Uterus (tissue), 4 donors: ENCODE measurements at places on chromosomes 3 and 15. TPM values are rescaled to one million over a fixed set of nuclear protein-coding genes. Genes with fewer than 3 reads are reported as not detected.

DNA sequence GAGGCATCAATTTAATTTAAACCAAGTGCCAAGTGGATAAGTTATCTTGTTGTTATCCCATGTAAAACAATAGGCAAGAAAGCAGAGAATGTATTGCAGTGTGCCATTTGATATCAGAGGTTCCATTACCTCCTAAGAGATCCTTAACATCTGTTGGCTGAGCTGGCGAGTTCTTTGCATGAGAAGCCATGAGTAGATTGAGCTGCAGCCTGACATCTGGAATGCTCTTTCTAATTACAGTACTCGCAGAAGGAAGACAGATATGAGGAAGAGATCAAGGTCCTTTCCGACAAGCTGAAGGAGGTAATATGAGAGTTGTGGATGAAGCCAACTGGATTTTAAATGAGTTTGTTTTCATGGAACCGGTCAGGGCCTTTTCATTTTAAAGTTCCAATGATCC is 19.4 kb downstream of the TPM1 start:
- DNase-seq: no peak

DNA sequence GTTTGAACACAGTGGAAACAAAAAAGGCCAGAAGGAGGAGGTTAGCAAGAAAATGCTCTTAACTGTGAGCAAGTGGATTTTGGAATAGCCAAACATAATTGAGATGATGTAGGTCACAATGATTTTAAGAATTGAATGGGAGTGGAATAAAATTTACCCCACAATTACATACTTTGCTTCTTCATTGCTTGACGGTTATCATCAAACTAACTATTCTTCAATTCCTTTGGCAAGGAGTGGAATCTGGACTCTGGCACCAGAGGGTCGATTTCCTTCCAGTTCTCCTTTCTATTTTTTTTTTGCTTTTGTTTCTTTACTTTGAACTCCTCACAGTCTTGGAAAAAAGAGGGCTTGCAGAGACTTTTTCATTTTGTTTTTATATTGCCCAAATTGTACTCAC is 634.5 kb upstream of the TGFBR2 start:
- DNase-seq: no peak

- no peak for DNase-seq
Observed at GRCh38 chr3:119794401-119794800, 12.5 kb downstream of the NR1I2 start.

DNA sequence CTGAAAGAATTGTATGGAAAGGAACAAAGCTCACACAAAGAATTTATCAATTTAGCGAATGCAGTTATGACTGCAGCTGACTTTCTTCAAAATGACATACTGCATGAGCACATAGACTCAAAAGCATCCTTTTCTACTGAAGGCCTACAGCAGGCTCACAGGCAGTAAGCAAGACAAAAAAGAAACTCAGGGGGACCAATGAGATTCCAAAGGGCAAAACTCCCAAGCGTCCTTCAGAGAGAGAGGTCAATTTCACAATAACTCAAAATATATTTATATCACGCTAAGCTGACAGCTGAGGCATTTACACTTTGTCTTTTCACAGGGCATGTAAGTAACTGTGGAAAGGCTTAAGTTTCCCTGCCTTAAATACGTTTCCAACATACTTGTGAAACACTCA is 427.9 kb upstream of the RASGRP1 start:
- DNase-seq: no peak

- DNase-seq: no peak
Observed at GRCh38 chr3:185052631-185053030, 100.2 kb downstream of the C3orf70 start.

- DNase-seq: no peak
Observed at GRCh38 chr3:130354430-130354829, 9.0 kb downstream of the COL6A5 start.

- no peak for DNase-seq
Observed at GRCh38 chr15:101578443-101578894, 73.7 kb downstream of the TM2D3 start.

DNA sequence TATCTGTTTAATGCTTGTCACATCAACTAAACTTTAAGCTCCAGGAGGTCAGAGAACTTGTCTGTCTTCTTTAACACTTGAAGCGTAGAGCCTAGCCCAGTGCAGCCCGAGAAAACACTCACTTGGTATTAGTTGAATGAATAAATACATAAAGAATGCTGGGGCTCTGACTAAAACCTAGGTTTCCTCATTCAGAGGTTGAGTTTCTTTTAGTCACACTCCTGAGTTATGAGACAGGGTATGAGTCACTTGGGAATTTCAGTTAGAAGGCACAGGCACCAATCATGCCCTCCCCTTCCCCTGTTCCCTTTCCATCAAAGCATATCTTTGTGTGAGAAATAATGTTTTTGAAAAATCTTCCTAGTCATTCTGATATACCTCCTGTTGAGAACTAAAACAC is 589.8 kb upstream of the DPPA4 start:
- DNase-seq: no peak

GRCh38 chr15:26736502-26737248 is 36.2 kb downstream of the GABRB3 start:
- no peak for DNase-seq

- peak; percentile 80 for DNase-seq
Observed at GRCh38 chr15:85667491-85668424, 127.0 kb downstream of the KLHL25 start.

DNA sequence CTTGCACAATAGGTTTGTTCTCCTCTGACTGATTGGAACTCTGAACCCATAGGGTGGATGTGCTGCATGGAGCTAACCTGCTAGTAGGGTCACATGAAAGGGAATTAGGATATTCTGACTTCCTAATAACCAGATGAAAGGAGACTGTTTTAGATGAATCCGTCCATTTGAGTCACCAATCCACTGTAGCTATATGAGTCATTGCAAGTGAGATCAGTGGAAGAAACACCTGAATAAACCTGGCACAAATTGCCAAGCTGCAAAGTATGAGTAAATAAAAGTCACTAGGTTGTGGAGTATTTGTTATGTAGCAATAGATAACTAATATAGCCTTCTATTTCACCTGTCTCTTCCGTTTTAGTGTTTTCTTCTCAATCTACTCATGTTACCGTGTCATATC is 584.4 kb downstream of the PDCD6IP start:
- no peak for DNase-seq

DNA sequence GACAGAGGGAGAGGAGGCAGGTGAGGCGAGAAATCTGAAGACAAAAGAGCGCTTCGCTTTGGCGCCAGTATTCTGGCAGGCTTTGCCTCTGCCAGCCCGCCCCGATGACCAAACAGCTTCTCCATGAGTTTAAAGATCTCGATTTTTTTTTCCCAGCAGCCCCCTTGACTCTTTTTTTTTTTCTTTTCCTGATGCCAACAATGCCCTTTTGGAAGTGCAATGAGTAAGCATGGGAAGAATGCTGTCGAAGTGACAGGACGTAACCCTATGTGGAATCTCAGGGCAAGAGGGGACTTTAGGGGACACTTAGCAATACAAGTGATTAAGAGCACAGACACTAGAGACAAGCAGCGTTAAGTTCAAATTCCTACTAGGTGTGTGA is 211.7 kb downstream of the FGF12 start:
- DNase-seq: no peak

GRCh38 chr3:170511371-170511770 is 74.5 kb downstream of the SLC7A14 start:
- no peak for DNase-seq

DNA sequence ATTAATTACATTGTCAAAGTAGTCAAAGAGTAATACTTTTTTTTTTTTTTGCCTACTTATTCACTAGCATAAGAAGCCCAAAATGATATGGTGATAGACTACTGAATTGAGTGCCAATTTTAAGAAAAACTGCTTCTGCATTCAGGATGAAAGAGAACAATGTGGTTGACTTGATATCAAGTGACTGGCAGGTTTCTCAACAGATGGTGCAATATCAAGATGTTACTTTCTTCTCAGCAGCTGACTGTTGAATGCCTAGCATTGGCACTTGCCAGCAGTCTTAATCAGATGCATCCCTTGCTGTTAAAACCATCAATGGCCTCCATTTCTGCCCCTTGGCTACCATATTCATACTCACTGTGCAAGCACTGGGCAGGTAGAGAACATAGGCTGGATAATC is 863.2 kb downstream of the GBE1 start:
- DNase-seq: no peak

Gene KBTBD8
- 0.98 TPM for total RNA-seq

Gene SENP8
- total RNA-seq: 0.77 TPM

Gene NME9
- total RNA-seq: 1.3 TPM

Gene ZIC1
- not detected for total RNA-seq

Gene FETUB
- total RNA-seq: not detected

Gene GOLGA8J
- total RNA-seq: 0.37 TPM

Gene NDN
- 76.3 TPM for total RNA-seq
